ENCODE measurements at places on chromosomes 1 and 21. TPM values are rescaled to one million over a fixed set of nuclear protein-coding genes. Genes with fewer than 3 reads are reported as not detected.

The NMNAT2 gene
- 0.47 TPM for total RNA-seq

The KRTAP19-1 gene
- not detected for total RNA-seq

The CRNN gene
- total RNA-seq = not detected

The S100A7 gene
- total RNA-seq = not detected

The AVPR1B gene
- not detected for total RNA-seq

The BMP8B gene
- 5.1 TPM for total RNA-seq

The IL22RA1 gene
- 9.6 TPM for total RNA-seq

The PCP4 gene
- total RNA-seq = not detected

The ACTN2 gene
- total RNA-seq = not detected

All from A549 treated with GW870086 at 1 μM for 4 hours (cell line).